A549 treated with dexamethasone at 1 μM for 4 hours (cell line): ENCODE measurements at places on chromosomes 13 and 19. TPM values are rescaled to one million over a fixed set of nuclear protein-coding genes. Genes with fewer than 3 reads are reported as not detected.

The JUND gene
- 18.2 to 45.8 TPM (median 31.7 TPM) in 5 replicates for total RNA-seq

The GPR4 gene
- 0.25 to 0.58 TPM (median 0.36 TPM) in 5 replicates for total RNA-seq

The FARP1 gene
- total RNA-seq = 13.1 to 23.5 TPM (median 21.6 TPM) in 5 replicates

The TRMT1 gene
- total RNA-seq = 26.3 to 37.8 TPM (median 34.8 TPM) in 5 replicates

The NDUFA11 gene
- total RNA-seq = 215 to 274 TPM (median 268 TPM) in 5 replicates

The EBI3 gene
- 2.8 to 5.0 TPM (median 3.4 TPM) in 5 replicates for total RNA-seq

The KIR3DL3 gene
- total RNA-seq = not detected in 5 replicates

The SHISA7 gene
- 0.02 TPM in 2 of 5 replicates, not detected in the others for total RNA-seq

The KLK8 gene
- total RNA-seq = not detected in 5 replicates

The DENND1C gene
- 0.13 to 0.25 TPM (median 0.21 TPM) in 5 replicates for total RNA-seq

The CCNA1 gene
- total RNA-seq = 0.23 to 0.45 TPM (median 0.38 TPM) in 5 replicates

The CEACAM1 gene
- 1.1 to 2.7 TPM (median 2.2 TPM) in 5 replicates for total RNA-seq

The RFPL4AL1 gene
- total RNA-seq = 0.12 to 0.13 TPM in 2 of 5 replicates, not detected in the others

The ZNF541 gene
- total RNA-seq = 0.02 to 0.05 TPM (median 0.04 TPM) in 3 of 5 replicates, not detected in the others

The PRR19 gene
- 3.4 to 4.5 TPM (median 3.6 TPM) in 5 replicates for total RNA-seq

The FFAR3 gene
- total RNA-seq = 0.06 to 0.17 TPM in 2 of 5 replicates, not detected in the others

The RAB3A gene
- 0.64 to 0.93 TPM (median 0.65 TPM) in 5 replicates for total RNA-seq

The MYO1F gene
- 0.22 to 0.39 TPM (median 0.28 TPM) in 5 replicates for total RNA-seq

The AMER2 gene
- total RNA-seq = not detected in 5 replicates
